Kidney (tissue), 22 donors: ENCODE measurements at places on chromosomes 1 and 21. TPM values are rescaled to one million over a fixed set of nuclear protein-coding genes. Genes with fewer than 3 reads are reported as not detected.

DNA sequence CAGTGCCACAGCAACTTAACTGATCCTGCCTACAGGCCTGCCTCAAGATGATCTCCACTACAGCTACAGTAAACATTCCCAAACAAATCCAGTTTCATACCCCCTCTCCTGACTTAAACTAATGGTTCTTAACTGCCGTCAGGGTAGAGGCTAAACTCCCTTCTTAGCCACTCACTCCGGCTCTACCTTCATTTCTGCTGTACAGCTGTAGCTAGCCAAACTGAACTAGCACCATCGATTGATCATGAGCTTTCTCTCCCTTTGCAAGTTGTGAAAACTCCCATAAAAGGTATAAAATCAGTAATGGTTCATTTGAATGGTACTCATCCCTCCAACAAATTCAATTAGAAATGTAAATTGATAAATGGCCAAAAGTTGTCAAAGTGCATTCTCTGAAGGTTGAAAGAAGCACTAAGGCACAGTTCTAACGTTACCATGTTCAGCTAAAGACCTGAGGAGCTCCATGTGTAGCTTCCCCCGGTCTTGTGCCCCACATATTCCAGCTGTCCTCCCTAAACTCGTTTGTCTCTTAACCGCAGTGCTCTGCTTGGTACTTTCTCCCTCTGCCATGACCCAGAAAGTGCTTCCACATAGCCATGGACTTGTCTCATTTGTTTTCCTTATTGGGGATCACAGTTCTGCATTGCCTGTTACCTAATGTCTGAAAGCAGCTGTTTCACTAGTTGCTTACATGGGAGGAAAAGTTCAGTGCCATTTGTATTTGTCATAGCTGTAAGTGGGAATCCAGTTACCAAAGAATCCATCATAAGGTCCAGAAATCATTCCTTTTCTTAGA lies 49.8 kb downstream of the DHX9 start:
- DNase-seq = no peak

GRCh38 chr1:96923753-96924152 lies 202.2 kb downstream of the PTBP2 start:
- no peak for DNase-seq

GRCh38 chr1:198141668-198142351 lies 15.0 kb upstream of the NEK7 start:
- DNase-seq = no peak

- DNase-seq = no peak
Observed at GRCh38 chr1:109361649-109362048, 36.1 kb downstream of the SORT1 start.

The DEPDC1 gene
- polyA plus RNA-seq = not detected

The SPRR1B gene
- not detected for polyA plus RNA-seq
